Posterior vena cava (tissue), 2 donors: ENCODE measurements at places on chromosomes 6 and 20. TPM values are rescaled to one million over a fixed set of nuclear protein-coding genes. Genes with fewer than 3 reads are reported as not detected.

DNA sequence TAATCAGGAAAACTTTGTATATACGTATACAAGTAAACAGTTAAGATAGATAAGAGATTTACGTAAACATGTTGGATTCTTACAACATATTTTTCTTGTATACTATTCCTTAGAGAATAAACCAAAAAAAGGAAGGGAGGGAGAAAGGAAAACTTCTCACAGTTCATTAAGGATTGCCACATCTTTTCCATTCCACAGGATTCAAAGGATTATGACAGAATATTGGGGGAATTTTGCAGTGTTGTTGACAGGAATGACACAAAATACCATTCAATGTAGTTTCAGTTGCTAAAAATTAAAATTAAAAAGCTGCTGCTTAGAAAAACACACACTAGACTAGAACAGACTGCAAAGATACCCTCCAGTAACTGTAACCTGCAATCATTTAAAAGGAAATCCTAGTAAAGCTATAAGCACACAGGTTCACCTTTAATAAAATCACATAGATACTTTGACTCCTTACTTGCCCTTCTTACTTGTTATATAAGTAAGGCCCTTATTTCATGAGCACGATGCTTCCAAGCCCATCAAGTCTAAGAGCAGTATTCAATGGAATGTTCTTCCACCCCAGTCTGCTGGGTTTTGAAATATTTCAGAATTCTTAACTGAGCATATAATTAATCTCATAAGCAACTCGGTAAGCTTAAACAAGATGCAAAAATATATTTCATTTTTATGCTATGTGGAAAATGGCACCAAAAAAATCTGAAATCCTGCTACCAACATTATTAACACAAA, 107.8 kb downstream of the SMLR1 start:
- no peak for DNase-seq

- DNase-seq = no peak
Observed at GRCh38 chr6:68054756-68055155, 580.3 kb upstream of the ADGRB3 start.

Gene SLC22A7
- total RNA-seq = not detected

- DNase-seq = no peak
Observed at GRCh38 chr6:2111162-2111677, 134.2 kb downstream of the GMDS start.

- no peak for DNase-seq
Observed at GRCh38 chr6:1135726-1136414, 176.0 kb upstream of the FOXQ1 start.

DNA sequence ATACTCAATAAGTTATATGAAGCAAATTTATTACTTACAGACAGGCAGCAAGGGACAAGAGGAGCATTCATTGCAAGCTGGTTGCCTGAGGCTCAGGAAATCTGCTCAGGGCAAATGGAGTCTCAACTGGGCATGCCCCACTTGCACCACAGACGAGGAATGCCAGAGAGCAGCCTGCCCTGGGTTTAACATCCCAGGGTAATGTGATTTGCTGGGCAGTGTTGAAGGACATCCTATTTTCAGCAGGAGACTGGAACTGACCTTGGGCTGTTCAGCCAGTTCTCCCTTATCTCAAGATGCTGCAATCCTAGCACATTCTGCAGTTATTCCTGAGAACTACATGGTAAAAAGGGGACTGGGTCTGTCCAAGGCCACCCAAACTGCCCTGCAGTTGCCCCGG, 3.8 kb upstream of the ENTPD6 start:
- DNase-seq = no peak

DNA sequence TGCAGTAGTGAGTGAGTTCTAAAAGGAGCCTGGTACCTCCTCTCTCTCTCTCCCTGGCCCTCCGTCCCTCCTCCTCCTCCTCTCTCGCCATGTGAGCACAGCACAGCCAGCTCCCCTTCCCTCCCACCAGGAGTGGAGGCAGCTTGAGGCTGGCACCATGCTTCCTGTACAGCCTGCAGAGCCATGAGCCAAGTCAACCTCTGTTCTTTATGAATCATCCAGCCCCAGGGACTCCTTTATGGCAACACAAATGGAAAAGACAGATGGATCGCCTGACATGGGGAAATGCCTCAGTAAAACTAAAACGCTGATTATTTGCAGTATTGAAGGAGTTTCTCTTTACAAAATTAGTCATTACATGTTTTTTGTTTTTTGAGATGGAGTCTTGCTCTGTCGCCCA, 233.7 kb upstream of the ARID1B start:
- no peak for DNase-seq

Gene GGTLC1
- not detected for total RNA-seq

- DNase-seq = no peak
Observed at GRCh38 chr6:44628347-44628746, 240.8 kb downstream of the CDC5L start.

DNA sequence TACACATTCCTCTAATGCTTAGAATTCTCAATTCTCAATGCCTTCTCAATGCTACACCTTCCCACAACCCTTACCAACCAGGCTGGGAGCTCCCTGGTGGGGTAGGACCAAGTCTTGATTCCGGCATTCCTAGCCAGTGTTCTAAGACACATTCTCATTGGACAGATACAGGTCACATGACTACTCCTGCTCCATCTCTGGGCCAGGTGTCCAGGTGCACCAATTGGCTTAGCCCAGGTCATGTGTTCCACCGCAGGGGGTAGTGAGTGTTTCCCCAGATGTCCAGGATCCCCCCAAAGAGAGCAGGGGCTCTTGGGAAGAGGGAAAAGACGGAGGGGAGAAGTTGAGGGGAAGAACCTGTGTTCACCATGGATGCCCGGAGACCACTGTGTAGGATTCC, 58.7 kb upstream of the MLN start:
- no peak for DNase-seq

DNA sequence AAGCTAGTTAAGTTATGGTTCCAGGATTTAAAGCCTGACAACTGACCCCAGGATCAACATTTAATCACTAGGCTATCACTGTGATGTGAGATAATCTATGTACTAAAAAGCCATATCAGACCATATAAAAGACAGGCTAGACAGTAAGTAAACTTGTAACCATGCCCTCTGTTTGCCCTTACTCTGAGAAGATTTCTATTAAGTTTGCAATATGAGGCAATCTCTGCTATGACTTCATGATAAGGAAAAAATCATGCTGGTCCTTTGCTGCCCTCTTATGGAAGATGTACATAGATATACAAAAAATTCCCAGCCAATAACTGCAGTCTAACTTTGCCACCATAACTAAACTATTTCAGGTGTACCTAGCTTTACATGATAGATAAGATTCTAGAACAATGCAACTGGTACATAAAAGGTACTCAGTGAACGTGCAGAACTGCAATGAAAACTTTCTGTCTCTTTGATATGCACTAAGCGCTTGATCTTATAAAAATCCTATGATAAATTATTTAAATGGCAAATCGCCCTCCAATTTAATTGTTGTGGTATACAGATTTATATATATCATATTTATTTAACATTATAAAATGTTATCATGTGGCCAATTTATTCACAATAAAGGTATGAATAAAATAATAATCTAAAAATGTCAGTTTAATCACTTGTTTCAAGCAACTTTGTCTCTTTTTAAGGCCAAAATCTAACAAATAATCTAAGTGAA, 70.5 kb downstream of the FAM217A start:
- no peak for DNase-seq

DNA sequence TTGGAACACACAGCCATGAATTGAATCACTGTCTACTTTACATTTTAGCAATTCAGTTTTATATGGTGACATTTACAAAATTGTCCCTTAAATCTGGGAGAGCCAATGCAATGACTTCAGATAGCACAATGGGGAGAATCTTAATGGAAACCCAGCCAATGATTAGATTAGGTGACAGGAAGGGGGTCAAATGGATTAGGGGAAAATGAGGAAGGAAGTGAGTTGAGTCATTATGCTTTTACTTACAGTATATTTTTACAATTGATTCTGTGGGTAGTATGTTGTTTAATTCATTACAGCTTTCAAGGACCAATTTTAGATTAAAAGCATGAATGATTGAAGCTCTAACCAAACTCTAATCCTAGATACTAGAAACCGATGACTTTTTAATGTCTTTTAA, 229.8 kb downstream of the SOX4 start:
- DNase-seq = no peak

DNA sequence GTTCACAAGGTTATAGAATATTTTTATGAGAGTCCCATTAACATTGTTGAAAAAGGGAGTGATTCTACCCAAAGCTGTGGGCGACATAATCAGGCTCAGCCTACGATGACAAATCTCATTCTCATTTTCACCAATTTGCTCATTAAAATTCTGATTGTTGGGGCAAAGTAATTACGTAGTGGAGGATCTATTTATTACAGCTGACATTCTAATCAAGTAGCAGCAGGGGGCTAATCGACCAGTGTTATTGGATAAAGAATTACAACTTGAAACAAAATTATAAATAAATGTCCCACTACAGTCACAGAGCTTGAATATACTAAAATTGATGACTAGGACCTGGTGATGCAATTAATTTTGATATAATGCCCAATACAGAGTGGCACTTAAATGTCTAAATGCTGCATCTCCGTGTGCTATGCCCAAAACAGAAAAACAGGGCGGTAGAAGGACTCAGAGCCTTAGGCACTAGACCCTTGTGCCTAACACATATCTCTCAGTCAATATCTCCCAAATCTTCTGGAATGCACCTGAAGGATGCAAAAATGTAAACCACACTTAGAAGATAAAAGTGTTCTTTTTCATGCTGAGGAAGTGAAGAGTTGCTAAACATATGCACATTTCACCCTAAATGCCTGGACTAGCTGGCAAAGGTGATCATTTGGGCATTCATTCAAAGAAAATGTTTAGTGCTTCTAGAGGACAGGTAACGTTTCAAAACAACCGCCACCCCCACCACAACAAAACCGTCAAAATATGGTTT, 88.3 kb downstream of the CD24 start:
- no peak for DNase-seq

Gene SLC32A1
- not detected for total RNA-seq

- DNase-seq = no peak
Observed at GRCh38 chr6:163647624-163648023, 233.1 kb downstream of the QKI start.

GRCh38 chr6:98841621-98842341, 7.4 kb downstream of the POU3F2 start:
- DNase-seq = no peak

GRCh38 chr6:39822846-39823815, 31.0 kb downstream of the DAAM2 start:
- DNase-seq = peak; percentile 88

Gene TPBG
- 15.2 TPM for total RNA-seq

- DNase-seq = no peak
Observed at GRCh38 chr6:100883347-100883746, 2.2 kb upstream of the ASCC3 start.

Gene ADGRF5
- total RNA-seq = 24.1 TPM

- peak; percentile 28 for DNase-seq
Observed at GRCh38 chr6:168368066-168368820, 48.7 kb upstream of the DACT2 start.

Gene BTN1A1
- not detected for total RNA-seq

- no peak for DNase-seq
Observed at GRCh38 chr20:63618291-63618980, 8.5 kb downstream of the GMEB2 start.

Gene TMC2
- 0.14 TPM for total RNA-seq

Gene JAG1
- total RNA-seq = 68.5 TPM

DNA sequence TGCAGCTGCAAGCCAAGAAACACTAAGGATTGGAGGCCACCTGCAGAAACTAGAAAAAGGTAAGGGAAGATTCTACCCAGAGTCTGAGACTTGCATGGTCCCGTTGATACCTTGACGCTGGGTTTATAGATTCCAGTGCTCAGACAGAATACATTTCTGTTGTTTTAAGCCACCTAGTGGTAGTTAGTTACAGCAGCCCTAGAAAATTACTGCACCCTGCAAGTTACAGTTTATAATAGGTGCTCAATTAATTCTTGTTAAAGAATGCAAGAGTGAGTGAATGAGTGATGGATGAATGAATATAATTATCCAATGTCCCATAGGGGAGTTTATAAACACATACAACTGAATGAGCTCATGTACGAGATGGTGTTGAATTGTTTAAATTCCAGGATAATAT, 453.1 kb upstream of the SLC35B3 start:
- DNase-seq = no peak

GRCh38 chr6:87959083-87959482, 88.6 kb upstream of the SPACA1 start:
- no peak for DNase-seq

GRCh38 chr6:14294270-14294951, 176.8 kb downstream of the CD83 start:
- DNase-seq = no peak

Gene SLC4A11
- total RNA-seq = 1.1 TPM

GRCh38 chr6:123053602-123054225, 57.7 kb downstream of the CLVS2 start:
- DNase-seq = no peak
